ENCODE measurements at places on chromosomes 4 and X. TPM values are rescaled to one million over a fixed set of nuclear protein-coding genes. Genes with fewer than 3 reads are reported as not detected.

TMEM271 gene
- 0.30 TPM for total RNA-seq

DNA sequence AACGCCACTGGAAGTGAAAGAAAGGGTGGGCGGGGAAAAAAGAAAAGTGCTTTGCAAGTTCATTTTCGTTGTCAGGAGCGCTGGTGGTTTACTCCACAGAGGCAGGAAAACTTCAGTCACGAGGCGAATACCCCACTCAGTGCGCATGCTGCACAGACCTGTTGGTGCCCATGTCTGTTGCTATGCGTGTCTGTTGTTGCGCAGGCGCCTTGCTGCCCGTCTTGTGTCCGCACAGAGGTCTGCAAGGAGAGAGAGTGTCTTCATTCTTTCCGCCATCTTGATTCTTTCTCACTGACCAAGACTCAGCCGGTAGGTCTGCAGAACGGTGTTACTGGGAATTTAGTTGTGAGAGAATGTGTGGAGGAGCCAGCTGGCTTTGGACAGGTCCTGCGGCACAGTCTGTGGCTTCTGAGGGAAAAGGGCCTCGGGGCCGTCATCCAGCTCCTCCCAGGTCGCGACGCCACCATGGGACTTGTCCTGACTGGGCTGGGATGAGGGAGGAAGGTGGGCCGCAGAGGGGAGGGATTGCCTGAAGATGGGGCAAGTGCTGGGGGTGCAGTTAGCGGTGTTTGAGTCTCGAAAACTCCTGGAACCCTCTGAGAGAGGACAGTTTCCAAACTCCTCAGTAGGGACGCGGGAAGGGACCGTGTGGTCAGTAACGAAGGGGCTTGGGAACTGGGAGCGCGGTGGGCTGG is at the start of gene PAGE2:
Gene PAGE2, plus strand, starts transcription at position 224 of the 695 bp plus-strand sequence. CDS start 1,003 bp downstream, outside the sequence.
- DNase-seq = no peak

ASB12 gene
- 2.6 TPM for total RNA-seq

DNA sequence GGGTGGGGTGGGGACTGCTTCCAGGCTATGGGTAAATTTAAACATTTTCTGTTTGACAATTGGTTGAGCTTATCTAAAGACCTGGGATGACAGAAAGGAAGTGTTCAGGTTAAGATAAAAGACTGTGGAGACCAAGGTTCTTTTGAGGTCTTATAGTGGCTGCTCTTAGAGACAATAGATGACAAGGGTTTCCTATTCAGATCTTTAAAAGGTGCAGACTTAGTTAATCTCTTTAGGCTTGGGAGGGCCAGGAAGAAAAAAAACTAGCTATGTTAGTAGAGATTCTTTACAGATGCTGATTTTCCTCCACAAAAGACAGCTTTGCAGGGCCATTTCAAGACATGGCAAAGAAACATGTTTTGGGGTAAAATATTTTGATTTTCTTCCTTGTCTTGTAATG is 972.5 kb downstream of the CCSER1 start:
- no peak for DNase-seq

ARR3 gene
- total RNA-seq = not detected

GRCh38 chrX:111088628-111089027 is 7.4 kb upstream of the PAK3 start:
- DNase-seq = no peak

GRCh38 chr4:101205916-101206315 is 141.4 kb downstream of the PPP3CA start:
- no peak for DNase-seq
